ENCODE measurements at places on chromosomes 4 and X. TPM values are rescaled to one million over a fixed set of nuclear protein-coding genes. Genes with fewer than 3 reads are reported as not detected.
A peak's percentile ranks its signal among the peaks of the same experiment; 100 is the strongest.

DNA sequence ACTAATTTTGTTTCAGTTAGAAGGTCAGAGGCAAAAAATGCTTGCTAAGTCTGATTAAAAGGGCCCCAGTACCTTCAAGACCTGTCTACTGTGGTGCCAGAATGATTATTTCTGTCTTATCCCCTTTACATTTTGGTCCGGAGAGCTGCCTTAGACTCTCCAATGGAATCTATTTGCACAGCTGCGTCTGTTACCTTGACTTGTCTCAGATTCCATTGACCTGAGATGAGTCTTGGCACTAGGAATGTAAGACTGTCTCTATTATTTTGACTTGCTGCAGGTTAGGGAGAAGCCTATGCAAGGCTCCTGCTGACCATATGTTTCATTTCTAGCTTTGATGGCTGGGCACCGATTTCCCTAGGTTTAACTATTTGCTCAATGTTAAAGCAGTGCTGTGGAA is 457.6 kb downstream of the KCTD8 start:
- no peak overlapping the region for H3K27ac ChIP-seq
- no peak overlapping the region for H3K4me3 ChIP-seq
- H3K36me3 ChIP-seq, result no peaks in the 10 kb centered on the region
- H3K4me1 ChIP-seq, result no peaks in the 10 kb centered on the region
- no peak for DNase-seq

- H3K27me3 ChIP-seq, result no peaks in the 10 kb centered on the region
- H3K36me3 ChIP-seq, result no peaks in the 10 kb centered on the region
- peaks cover 7% of the 10 kb centered on the region for H3K4me1 ChIP-seq
- H3K27ac ChIP-seq, result no peak overlapping the region
- no peak overlapping the region for H3K4me3 ChIP-seq
These were observed 14.9 kb upstream of the CCNG2 start for GRCh38 chr4:77141964-77142645.

DNA sequence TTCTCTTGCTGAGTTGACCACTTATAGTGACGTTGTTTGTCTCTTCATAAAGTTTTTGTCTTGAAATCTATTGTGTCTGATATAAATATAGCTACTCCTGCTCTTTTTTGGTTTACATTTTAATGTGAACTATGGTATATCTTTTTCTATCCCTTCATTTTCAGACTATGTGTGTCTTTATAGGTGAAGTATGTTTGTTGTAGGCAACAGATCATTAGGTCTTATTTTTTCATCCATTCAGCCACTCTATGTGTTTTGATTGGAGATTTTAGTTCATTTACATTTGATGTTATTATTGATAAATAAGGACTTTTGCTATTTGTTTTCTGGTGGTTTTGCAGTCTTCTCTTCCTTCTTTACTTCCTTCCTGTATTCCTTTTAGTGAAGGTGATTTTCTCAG is 44.0 kb upstream of the SLC16A2 start:
- no peak for DNase-seq
- no peak overlapping the region for H3K4me3 ChIP-seq
- H3K4me1 ChIP-seq, result no peaks in the 10 kb centered on the region
- H3K36me3 ChIP-seq, result no peaks in the 10 kb centered on the region
- H3K27me3 ChIP-seq, result no peaks in the 10 kb centered on the region

DNA sequence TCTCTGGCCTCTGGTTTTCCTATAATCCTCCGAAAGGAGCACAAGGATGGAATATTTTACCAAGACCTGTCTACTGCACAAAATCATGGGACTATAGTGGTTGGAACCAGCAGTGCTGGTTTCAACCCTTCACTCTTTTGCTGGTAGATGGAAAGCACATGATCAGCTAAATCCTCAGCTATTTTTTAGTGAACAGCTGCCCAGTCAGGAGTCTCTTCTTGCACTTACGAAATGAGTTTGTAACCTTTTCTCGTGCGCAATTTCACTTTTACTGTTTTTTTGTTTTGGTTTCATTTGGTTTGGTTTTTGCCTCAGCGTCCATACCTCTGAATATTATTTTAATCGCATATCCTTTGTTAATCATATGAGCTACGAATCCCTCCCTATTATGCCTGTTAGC is 418.5 kb upstream of the CPEB2 start:
- no peak overlapping the region for H3K27ac ChIP-seq
- H3K4me1 ChIP-seq, result no peaks in the 10 kb centered on the region
- H3K27me3 ChIP-seq, result no peaks in the 10 kb centered on the region

GRCh38 chr4:89056953-89057398 is at the start of gene FAM13A:
Gene FAM13A, minus strand, starts transcription at chr4:89057185. Its CDS starts 221 bp downstream, at chr4:89056964.
- peaks cover 21% of the 10 kb centered on the region for H3K4me1 ChIP-seq
- H3K4me3 ChIP-seq, result peak within 1 kb of the TSS; percentile 54
- H3K27me3 ChIP-seq, result no peaks in the 10 kb centered on the region
- peak within 1 kb of the TSS; percentile 37 for H3K27ac ChIP-seq

The CHRNA9 gene
- polyA plus RNA-seq, result not detected

DNA sequence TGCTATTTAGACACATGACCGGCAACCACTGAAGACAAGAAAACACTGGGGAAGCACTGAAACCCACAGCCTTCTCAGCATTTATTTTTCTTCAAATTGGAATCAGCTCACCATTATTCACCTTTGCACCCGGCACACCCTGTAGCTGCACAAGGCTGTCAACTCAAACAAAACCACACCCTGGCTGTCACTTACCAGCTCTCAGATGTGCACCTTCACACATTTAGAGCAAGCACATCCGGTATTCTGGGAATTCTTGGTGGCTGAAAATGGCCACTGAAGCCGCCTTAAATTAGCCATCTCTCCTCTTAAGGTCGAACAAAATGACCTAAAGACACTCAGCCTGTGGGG is 5.9 kb downstream of the ZFYVE28 start:
- H3K36me3 ChIP-seq, result no peaks in the 10 kb centered on the region
- no peak for DNase-seq
- peaks cover 11% of the 10 kb centered on the region for H3K4me1 ChIP-seq
- peak overlapping the region; percentile 38 for H3K4me3 ChIP-seq
- H3K27me3 ChIP-seq, result no peaks in the 10 kb centered on the region
- H3K27ac ChIP-seq, result peak overlapping the region; percentile 84

GRCh38 chrX:24241822-24242648 is 71.8 kb downstream of the SUPT20HL2 start:
- H3K27me3 ChIP-seq, result peaks cover 60% of the 10 kb centered on the region
- no peak overlapping the region for H3K4me3 ChIP-seq
- no peaks in the 10 kb centered on the region for H3K36me3 ChIP-seq
- H3K27ac ChIP-seq, result no peak overlapping the region
